ENCODE measurements at places on chromosomes 2 and 18. TPM values are rescaled to one million over a fixed set of nuclear protein-coding genes. Genes with fewer than 3 reads are reported as not detected.

DNA sequence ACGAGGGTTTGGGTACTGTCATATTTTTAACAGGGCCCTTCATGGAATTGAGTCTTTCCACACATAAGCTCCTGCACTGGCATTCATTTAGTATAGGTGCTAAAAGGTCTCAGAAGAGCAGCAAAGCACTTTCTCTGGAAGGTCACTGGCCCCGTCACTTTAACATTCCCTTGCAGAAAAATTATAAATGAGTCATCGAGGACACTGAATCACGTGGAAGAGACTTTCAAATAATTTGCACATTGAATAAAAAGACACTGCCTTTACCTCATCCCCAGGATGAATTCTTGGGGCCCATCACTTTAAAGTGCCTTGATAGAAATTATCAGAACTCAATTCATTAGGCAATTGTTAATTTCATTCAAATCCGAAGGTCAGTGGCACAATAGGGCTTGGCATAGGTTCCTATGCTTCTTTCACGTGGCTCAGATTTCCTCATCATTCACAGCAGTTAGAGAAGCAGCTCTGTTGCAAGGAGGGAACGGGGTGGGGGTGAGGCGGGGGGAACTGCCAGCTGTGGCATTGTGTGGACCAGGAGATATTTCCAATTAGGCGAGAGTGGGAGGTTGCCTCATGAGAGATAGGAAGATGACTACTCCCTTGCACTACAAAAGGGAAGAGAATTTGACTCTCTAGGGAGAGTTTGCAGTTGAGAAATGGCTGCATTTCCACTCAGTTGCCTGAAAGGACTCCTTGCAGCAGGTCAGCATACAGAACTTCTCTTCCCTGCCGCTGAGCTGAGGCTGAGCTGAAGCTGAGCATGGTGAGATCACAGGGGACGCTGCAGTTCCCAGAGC lies 86.3 kb upstream of the NPAS2 start:
- no peak for DNase-seq

DNA sequence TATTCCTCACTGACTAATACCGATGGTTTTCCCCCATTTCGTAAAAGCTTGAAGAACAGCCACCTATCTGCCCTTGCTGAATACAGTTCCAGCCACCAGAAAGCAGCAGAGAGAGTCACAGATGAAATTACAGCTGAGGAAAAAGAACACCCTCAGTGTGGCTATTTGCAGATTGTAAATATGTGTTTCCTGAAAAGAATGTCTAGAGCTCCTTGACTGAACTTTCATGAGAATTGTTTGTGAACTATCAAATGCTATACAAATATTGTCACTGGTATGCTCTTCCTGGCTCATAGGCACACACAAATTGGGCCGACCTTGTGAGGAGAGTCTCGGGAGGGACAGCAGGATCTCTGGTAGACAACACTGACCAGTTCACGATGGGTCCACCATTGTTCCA lies 58.1 kb upstream of the TTC39C start:
- no peak for DNase-seq

- no peak for DNase-seq
Observed at GRCh38 chr2:119756837-119757236, 2.9 kb upstream of the PTPN4 start.

- DNase-seq = no peak
Observed at GRCh38 chr2:204545861-204546735, 823 bp downstream of the PARD3B start.

- no peak for DNase-seq
Observed at GRCh38 chr2:26442707-26443106, 35.2 kb downstream of the OTOF start.

- no peak for DNase-seq
Observed at GRCh38 chr18:48133671-48134251, 203.3 kb upstream of the SMAD2 start.

GRCh38 chr2:31109633-31110192 lies 28.5 kb downstream of the GALNT14 start:
- DNase-seq = no peak

DNA sequence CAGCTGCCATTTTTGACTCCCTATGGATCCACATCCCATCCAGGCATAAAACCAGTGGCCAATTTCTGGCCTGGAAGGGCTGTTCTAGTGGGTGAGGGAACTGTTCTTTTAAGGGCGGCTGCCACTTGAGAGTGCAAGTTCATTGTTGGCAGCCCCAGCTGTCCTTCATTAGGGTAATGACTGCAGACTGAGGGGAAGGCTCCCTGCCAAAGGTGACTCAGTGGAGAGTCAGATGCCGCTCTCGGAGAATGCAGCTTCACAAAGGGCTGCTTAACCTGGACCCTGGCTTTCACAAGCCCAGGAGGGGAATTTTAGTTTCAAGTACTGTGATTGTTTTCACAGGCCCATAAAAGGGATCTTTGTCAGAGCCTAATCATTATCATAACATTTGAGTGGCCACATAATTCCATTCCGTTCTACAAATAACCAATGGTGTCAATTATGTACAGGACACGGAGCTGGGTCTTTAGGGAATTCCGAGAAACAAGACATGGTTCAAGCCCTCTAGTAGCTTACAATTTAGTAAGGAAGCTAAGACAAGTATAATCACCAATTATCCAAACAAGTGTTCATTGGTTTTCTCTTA lies 235.7 kb downstream of the CDCA7 start:
- no peak for DNase-seq

- DNase-seq = no peak
Observed at GRCh38 chr18:66708646-66709045, 104.8 kb upstream of the CDH19 start.

GRCh38 chr2:25808006-25808383 lies 70.3 kb downstream of the ASXL2 start:
- no peak for DNase-seq

DNA sequence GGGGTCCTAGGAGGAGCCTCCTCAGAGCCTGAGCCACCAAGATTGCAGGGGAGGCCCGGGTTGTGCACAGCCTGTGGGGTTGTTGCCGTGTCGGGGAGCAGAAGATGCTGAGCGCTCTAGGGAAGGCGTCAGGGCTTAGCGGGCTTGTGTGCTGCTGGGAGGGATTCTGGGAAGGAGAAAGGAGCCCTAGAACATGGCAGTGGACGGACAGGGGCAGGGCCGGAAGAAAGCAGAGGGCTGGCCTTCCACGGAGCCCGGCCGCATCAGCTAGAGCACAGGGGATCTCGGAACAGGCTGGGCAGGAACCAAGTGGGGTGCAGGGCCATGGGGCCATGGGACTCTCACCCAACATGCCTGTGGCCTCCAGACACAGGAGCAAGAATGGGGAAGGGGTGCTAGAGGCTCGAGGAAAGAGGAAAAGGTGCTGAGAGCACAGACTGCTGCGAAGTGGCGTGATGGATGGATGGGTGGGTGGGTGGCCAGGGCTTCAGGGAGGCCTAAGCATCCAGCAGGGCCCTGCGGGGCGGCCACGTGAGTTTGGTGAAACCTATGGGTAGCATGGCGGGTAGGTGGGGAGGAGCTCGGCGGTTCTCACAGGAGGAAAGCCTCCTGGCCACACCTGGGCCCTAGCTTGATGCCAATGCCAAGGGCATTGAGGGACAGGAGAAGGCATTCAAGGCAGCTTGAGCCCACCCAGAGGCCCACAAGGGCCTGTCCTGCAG lies 35.8 kb downstream of the MTERF4 start:
- DNase-seq = no peak

DNA sequence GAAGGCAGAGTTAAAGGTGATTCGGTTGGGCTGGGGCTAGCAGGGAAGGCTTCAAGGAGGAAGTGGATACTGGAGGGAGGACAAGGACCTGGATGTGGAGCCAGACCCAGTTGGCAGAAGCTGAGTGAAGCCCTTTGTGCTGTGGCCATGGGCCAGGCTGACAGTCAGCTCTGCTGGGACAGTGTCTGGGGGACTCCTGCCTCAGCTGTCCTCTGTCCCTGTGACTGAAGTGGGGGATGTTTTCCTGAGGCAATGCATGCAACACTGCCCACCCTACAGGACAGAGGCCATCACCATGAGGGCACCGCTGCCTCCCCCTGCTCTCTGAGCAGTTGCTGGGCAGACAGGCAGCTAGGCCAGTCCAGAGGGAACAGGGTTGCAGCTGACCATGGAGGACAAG lies 40.0 kb downstream of the ST8SIA5 start:
- DNase-seq = no peak

DNA sequence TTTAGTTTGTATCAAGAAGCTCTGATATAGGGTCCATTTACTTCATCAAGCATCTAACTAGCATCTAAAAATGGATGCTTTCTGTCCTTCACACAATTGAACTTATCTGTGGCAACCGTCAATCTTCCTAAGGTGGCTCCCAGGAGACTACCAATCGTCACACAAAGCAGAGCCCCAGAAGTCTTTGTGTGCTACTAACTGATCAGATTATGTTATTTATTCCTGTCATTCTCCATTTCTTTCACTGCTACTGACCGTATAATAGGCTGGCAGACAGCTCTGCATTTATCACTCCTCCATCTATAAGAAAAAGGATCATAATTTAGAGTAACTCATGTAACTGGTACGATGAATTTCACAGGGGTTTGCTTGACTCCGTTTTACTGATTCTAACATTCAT lies 585.0 kb upstream of the NXPH2 start:
- no peak for DNase-seq

DNA sequence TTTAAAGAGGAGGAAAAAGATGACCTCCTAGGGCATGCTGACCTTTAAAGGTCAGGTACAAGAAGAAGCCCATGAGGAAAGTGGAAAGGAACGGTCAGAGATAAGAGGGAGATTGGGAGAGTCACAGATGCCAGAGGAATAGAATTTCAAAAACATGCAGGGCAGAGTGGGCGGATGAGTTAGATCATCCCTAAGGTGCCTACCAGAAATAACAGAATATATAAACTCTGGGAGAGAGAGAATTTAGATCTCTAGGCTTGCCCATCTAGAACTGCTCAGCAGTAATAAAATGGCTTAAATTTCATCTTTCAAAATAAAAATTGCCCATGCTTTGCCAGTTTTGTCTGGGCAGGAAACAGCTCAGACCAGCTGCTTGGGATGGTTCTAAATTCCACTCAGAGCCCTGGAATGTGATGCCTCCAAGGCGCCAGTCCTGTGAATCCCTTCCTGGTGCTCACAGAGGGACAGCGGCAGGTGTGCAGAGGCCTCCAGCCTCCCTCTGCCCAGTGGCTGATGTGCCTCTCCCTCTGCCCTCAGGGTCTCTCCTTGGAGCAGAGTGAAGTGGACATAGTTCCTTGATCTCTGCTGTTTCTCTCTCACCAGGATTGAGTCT lies 130.9 kb downstream of the ANTXR1 start:
- no peak for DNase-seq

GRCh38 chr2:37454851-37455762 lies 110.7 kb downstream of the QPCT start:
- no peak for DNase-seq

GRCh38 chr2:201308914-201309313 lies 48.2 kb downstream of the FLACC1 start:
- DNase-seq = no peak

DNA sequence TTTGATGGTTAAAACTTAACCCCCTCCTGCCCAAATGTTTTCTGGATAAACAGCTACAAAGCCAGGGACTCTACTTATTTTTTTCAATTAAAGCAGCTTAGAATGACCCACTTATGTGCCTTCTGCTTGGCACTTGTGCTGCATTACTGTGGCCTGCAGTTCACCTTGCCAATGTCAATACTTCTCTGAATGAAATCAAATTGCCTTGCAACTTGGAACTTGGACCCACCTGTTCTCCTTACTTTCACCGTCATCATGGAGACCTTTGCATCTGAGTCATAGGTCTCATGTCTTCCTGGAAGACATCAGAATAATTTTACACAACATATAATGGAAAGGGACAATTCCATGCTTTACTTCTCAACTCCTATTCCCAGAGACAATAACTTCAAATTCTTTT lies 92.1 kb upstream of the FHL2 start:
- DNase-seq = no peak

DNA sequence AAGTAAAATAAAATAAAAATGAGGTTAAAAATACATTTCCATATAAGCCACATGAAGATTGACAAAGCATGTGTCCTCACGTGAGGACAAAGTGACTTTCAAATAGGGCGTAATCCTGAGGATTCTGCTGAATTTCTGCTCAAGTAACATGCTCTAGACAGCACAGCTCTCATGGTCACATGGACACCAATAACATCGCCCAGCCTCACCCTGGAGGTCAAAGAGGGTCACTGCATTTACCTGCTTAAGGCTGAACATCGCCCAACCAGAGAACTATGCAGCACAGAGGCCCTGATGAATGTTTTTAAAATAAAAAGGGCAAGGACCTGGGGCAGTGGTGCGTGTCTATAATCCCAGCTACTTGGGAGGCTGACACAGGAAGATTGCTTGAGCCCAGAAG lies 30.2 kb downstream of the TGFBRAP1 start:
- DNase-seq = no peak

- no peak for DNase-seq
Observed at GRCh38 chr18:52002600-52002999, 337.4 kb upstream of the DCC start.

DNA sequence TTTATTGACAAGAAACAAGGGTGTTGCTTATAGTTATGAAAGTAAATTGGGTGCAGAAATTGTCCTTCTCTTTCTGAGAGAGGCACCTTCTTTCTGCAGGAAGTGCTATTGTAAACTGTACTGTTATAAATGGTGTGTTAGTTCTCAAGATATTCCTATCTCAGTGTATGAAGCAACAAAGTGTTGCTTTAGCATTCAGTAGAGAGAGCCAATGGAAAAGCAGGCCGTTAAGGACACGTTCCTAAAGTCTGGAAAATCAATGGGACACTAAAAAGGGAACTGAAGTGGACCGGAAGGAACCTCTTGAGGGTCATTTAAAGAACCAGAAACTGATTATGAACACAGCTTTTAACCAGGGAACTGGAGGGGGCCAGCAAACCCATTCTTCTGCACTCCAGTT lies 510.0 kb upstream of the ZEB2 start:
- no peak for DNase-seq

DHRS9 gene
- 0.37 TPM for total RNA-seq

STAT4 gene
- total RNA-seq = 53.0 TPM

OTOF gene
- 1.7 TPM for total RNA-seq

PRKAG3 gene
- not detected for total RNA-seq

PRADC1 gene
- total RNA-seq = 21.1 TPM

CIB4 gene
- not detected for total RNA-seq

IL1F10 gene
- total RNA-seq = not detected

VWC2L gene
- total RNA-seq = not detected

Data from CD8-positive, alpha-beta memory T cell (primary cell).